ENCODE measurements at places on chromosomes 6 and 20.

- DNase-seq, result no peak
Observed at GRCh38 chr6:155738602-155739105, 283.0 kb upstream of the NOX3 start.

- DNase-seq, result no peak
Observed at GRCh38 chr6:166572370-166573261, 13.9 kb downstream of the RAMACL start.

GRCh38 chr6:157996201-157996712 lies 14.6 kb downstream of the SYNJ2 start:
- DNase-seq, result no peak

GRCh38 chr6:139538366-139538765 lies 163.9 kb upstream of the CITED2 start:
- DNase-seq, result no peak

GRCh38 chr6:15143086-15143485 lies 102.8 kb upstream of the JARID2 start:
- no peak for DNase-seq

- DNase-seq, result no peak
Observed at GRCh38 chr6:15331143-15331542, 85.3 kb downstream of the JARID2 start.

GRCh38 chr20:37986873-37987601 lies 46.2 kb downstream of the TTI1 start:
- no peak for DNase-seq

GRCh38 chr6:38191418-38191817 lies 371.9 kb downstream of the ZFAND3 start:
- DNase-seq, result no peak

GRCh38 chr6:108132863-108133262 lies 33.0 kb upstream of the NR2E1 start:
- no peak for DNase-seq

- no peak for DNase-seq
Observed at GRCh38 chr20:20317195-20317594, 50.7 kb upstream of the INSM1 start.

DNA sequence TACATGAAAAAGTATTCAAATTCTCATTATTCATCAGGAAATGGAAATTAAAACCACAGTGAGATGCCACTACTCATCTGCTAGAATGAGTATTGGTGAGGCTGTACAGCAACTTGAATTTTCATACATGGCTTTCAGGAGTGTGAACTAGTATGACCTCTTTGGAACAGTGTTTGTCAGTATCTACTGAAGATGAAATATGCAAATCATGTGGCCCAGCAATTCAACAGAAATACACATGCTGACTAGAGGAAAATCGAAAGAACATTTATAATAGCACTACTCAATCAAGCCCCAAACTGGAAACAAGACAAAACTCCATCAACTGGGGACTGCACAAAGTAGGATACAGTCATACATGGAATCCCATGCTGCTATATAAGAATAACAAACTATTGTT lies 102.2 kb downstream of the DCDC2 start:
- DNase-seq, result no peak

DNA sequence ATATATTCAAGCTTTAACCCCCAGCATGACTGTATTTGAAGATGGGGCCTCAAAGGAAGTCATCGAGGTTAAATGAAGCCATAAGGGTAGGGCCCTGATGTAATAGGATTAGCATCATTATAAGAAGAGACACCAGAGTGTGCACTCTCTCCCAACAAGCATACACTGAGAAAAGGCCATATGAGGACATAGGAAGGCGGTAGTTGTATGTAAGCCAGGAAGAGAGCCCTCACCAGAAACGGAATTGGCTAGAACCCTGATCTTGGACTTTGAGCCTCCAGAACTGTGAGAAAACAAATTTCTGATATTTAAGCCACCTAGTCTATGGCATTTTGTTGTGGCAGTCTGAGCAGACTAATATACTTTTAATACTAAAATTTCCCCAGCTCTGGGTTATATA lies 150.1 kb upstream of the STXBP5 start:
- DNase-seq, result no peak

DNA sequence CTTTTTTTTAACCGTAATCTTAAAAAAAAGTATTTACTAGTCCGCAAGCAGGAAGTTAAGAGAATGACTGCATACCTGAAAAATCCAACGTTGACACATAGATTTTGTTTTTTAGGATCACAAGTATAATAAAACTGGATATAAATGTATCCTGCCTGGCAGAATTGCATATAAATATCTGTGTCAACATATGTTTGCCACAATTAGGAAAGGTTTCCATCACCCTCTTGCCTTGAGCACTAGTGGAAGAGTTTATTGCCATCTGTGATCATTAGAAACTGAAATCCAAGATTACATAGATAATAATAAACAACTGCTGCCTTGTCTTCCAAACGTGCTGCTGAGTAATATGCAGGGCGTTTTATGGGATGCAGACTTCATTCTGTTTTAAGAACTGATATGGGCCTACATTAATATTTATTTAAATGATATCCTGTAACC lies 27.9 kb downstream of the PLEKHG1 start:
- DNase-seq, result no peak

DNA sequence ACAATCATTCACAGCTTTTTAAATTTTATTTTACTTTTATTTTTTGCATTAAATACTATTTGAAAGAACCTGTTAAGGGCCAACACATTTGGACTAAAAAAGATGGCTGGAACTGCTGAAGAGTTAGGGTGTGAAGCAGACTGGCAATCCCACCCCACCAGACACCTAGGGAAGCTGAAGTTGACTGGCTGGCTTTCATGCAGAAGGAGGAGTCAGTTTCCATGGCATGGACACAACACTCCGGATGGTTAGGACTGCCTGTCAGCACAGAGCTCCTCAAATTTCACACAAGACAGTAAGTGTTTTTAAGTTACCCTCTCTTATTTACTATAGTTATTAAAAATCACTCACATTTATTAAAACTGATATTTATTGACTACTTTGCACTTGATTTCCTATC lies at the start of gene ANKRD66:
TSS of gene ANKRD66 (plus strand) at position 238 of the 400 bp plus-strand sequence. CDS start 5,016 bp downstream, outside the sequence.
- no peak for DNase-seq

GRCh38 chr6:16669227-16669626 lies 92.0 kb downstream of the ATXN1 start:
- peak; percentile 66 for DNase-seq

DNA sequence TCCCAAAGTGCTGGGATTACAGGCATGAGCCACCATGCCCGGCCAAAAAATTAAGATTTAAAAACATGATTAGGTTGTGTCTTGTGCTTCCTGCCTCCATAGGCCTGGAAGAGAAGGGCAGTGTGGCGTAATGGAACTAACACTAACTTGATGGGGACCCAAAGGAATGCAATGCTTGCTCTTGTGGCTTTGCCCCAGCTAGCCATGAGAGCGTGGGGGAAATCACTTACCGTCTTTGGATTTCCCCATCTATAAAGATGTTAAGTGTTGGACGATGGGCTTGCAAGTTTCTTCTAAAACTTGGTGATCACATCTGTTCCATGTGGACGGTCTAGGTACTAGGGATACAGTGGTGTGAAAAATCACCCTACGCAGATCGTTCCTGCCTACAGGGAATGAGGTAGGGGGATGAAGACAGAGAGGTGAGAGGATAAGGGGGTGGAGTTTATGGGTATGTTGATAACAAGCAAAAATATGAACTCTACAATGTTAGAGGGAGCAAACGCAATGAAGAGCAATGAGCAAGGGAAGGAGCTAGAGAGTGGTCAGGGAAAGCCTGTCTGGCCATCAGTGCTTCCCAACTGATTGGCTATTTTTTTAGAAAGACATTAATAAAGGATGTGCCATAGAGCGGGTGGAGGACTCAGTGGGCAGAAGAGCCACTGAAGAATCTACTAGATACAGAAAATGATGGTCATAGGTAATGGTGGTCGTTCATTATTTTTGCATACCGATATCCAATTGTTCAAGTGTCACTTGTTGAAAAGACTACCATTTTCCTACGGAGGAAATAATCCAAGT lies 165.2 kb downstream of the BCAS1 start:
- DNase-seq, result no peak

GRCh38 chr20:24970754-24971153 lies 21.7 kb downstream of the CST7 start:
- DNase-seq, result no peak

GRCh38 chr6:52263709-52264540 lies 19.6 kb upstream of the IL17F start:
- peak; percentile 45 for DNase-seq

DNA sequence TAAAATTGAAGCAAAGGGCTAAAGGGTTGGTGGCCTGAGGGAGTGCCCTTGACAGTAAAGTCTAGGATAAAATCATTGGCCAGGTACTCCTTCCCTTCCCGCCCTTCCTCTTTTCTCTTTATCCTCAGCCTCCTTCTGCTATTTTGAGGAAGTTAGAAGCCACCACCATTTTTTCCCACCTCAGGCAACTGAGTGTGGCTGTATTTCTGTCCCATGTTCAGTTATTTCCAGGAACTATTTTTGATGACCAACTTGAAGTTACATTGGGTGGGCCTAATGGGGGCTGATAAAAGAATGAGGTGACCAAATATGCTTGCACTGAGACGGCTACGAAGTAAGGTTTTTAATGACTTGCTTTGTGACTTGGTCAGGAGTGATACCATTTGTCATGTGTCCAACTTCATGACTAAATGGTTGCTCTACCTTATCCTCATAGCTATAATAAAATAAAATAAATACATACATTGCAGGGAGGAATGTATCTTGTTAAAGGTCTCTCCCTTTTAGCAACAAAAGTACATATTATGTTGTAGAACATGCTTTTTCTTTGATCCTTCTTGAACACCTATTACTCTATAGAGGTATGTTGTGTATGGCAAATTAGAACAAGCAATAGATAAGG lies 12.0 kb downstream of the PTPN1 start:
- no peak for DNase-seq

DNA sequence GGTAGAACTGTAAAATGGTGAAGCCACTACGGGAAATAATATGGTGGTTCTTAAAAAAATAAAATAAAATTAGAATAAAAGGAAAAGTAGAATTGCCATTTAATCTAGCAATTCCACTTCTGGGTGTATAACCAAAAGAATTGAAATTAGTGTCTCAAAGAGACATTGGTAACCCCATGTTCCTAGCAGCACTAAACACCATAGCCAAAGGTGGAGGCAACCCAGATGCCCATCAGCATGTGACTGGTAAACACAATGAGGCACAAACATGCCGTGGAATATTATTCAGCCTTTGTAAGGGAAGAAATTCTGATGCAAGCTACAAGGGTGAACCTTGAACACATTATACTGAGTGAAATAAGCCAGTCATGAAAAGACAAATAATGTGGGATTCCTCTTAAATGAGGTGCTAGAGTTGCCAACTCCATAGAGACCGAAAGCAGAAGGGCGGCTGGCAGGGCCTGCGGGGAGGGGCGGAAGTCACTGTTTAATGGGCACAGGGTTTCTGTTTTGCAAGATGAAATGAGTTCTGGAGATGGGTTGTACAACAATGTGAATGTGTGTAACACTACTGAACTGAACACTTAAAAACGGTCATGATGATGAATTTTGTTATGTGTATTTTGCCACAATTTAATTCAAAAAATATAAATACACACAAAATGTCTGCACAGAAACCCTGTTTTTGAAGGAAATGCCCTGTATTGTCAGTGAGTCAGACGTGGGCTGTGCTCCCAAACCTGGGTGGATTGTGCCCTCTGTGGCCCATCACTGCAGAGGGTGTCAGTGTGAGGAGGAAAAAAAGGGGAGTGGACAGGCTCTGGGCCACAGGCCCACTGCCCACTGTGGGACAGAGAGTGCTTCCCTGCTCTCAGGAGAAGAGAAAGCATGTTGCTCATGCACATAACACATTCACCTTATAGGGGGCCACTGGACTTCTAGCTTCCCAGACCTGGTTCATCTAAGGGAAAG lies 49.6 kb upstream of the CD93 start:
- no peak for DNase-seq

DNA sequence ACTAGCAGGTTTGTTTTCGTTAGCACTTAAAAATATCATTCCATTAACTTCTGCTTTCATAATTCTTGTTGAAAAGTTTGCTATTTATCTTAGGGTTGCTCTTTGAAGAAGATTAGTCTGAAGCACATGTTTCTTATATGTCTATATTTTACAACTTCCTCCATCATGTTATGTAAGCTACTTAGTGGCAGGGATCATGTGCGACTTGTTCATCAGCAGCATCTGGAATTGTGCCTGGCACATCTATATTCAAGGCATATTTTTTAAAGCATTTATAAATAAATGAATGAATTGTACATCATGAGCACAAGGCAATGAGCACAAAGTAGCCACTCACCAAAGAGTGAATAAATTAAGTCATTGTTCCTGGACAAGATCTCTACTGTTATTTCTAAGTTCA lies 187.2 kb upstream of the COL21A1 start:
- no peak for DNase-seq

- no peak for DNase-seq
Observed at GRCh38 chr6:84912472-84913322, 148.3 kb upstream of the TBX18 start.

- no peak for DNase-seq
Observed at GRCh38 chr20:34691838-34692237, 12.3 kb upstream of the TP53INP2 start.

DNA sequence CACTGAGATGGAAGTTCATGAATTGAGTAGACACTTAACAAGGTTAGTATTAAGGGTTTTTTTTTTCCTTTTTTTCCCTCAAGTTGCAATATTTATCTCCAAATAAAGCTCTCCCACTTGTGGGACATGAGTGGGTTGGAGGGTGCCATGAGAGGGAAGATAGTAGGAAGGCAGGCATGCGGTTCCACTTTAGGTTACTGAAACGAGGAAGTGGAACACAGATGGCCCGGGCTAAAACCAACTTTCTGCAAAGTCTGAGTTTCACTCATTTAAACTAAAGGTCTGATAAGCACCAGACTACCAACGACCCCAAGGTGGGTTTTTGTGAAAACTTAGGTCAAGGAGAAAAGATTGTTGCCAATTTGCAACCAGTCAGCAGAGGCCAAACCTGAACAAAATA lies 42.2 kb downstream of the TBC1D7 start:
- DNase-seq, result no peak

DNA sequence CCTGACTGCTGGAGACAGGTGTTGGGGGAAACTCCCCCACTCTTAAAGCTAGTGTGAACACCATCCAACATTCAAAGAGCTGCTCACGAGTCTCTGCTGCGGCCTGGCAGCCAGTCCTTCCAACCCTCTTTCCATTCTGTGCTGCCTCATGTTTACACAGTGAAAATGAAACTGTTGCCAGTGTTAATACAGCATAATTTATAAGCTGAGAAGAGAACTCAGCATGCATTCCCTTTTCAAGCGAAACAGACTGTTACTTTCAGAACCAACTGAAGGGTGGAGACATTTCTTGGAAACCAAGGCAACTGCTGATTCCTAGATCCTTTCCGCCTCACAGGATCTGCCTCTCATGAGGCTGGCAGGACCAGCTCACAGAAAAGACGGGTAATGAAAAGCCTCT lies 533.8 kb upstream of the ID4 start:
- DNase-seq, result no peak

DNA sequence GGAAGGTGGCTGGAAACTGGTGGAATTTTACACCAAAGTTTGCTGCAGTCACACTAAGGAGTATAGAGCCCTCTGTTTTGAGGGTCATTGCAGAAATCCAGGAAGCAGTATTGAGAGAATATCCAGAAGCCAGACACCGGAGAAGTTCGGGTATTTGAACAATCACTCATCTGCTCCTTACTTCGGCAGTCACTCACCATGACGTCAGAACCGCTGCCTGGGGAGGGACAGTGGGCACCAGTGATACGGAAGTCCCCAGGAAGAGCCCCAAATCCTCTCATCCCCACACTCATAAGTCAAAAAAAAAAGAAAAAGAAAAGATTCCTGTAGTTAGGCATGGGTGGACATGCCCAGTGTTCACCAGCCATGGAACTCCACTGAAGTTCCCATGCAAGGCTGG lies 4.0 kb downstream of the LY6G5C start:
- no peak for DNase-seq

GRCh38 chr20:4809707-4810106 lies 88.0 kb downstream of the PRND start:
- no peak for DNase-seq
